ENCODE measurements at places on chromosomes 3 and 15.
A peak's percentile ranks its signal among the peaks of the same experiment; 100 is the strongest.

DNA sequence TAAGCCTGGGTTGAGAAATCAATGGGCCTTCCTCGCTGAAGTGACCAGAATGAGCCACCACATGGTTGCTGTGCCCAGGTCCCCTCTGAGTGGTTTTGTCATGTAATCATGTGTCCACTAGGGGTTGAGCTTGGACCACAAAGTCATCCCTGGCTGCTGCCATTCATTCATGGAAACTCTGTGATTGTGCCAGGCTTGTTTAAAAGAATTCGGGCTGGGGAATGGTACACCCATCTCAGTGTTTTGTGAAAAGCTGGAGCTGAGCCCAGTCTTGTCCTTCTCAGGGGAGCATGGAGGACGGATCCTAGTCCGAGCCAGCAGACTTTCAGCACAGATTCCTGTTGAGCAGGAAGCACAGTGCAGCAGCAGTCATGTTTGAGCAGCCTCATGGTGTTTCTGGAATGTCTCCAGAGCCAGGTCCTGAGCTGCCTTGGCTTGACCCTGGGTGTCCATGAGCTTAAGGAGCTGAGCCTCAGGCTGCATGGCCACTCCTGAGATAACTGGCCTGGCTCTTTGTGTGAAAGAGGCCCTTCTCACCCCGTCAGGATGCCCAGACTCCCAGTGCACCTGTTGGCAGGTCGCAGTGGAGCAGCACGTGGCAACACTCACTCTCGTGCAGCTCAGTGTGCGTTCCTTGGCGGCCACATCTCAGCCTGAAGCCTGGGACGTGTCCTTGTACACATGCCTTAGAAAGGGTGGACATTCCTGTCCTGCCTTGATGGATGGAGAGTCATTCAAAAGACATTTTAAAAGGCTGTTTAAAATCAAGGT lies 260.3 kb upstream of the TPM1 start:
- no peaks in the 10 kb centered on the region for H3K36me3 ChIP-seq
- no peak overlapping the region for H3K4me3 ChIP-seq
- peaks cover 11% of the 10 kb centered on the region for H3K4me1 ChIP-seq
- H3K27me3 ChIP-seq, result no peaks in the 10 kb centered on the region

DNA sequence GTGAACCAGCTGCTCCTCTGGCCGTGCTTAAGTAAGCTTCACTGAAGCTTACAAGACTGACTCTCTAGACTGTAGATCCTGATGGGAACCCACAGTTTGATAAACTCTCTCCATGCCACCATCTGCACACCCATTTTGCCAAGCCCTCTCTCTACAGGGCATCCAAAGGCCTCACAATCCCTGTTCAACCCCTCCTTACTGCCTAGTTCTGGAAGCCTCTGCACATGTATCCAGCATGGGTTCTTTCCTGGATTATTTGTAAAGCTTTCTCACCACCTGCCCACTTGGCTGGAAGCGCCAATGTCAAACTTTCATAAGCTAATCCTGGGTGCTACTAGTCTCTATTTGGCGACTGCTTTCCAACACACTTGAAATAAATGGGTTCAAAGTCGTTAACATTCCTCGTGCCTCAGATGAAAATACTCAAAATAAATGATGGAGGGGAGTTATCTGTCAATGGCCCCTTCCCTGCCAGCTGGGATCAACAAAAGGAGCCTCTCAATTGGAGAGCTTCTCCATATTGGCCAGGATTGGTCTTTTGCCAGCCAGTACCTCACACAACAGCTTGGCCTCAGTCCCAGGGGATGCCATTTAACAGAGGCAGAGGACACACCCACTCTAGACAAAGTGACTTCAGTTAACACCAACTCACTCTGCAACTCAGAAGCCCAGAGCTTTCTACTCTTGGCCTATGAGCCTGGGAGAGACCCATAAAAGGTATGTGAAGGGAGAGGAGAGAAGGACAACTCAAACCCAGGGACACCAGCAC lies 48.1 kb downstream of the SH3BP5 start:
- H3K4me1 ChIP-seq, result no peaks in the 10 kb centered on the region
- no peak for DNase-seq

DNA sequence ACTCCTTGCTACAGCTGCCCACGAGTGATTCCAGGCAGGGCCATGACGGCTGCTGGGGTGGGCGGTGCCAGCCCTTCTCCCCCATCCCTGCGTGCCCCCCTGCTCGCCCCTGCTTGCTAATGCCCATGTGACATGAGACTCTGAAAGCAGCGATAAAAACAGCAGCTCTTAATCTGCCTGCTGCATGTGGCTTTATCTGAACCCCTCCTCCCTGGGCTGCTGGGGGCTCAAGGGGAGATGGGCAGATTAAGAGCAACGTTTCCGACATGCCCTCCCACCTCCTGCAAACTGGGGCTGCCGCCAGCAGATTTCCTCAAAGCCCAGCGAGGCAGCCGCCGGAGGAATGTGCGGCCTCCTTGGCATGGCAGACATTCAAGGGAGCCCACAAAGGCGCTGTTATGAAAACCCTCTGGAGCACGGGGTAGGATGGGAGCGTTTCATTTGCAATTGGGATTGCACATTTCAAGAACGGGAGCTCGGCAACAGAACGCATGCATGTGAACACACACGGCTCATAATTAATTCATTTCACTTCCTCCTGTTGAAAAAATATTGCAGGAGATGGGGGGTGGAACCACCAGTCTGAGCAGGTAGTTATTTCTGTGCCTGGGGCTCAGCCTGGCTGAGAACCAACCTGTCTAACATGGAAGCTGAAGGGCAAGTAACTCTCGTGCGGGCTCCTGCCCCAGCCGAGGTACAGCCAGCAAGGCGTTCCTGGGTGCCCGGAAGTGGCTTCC lies 504.2 kb upstream of the PROK2 start:
- H3K27ac ChIP-seq, result no peak overlapping the region
- H3K4me3 ChIP-seq, result no peak overlapping the region
- DNase-seq, result no peak
- no peaks in the 10 kb centered on the region for H3K36me3 ChIP-seq

DNA sequence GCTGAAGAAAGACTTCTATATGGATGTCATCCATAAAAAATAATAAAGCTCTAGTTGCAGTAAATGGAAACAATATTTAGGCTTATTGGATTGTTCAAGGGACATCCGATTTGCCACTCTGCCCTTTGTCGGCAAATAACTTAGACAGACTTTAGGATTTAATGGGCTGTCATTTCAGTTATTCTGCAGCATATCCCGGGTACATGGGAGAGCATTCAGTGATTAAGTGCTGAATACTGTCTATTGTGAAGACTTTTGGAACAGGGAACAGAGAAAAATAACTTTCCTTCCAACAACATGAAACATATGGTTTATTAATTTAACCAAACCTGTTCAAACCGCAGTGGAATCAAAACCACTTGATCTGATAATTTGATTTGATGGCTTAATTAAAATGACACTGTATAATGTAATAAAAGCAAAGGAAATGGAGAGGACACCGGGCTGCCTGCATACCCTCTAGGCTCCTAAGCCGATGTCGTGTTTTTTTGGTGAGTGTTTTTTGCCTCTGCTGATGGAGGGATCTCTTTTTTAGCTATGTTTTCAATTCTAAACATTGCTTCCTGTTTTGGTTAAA lies 199.3 kb downstream of the FEZF2 start:
- H3K27ac ChIP-seq, result no peak overlapping the region
- peaks cover 17% of the 10 kb centered on the region for H3K4me1 ChIP-seq
- DNase-seq, result no peak
- H3K36me3 ChIP-seq, result peaks cover 17% of the 10 kb centered on the region

DNA sequence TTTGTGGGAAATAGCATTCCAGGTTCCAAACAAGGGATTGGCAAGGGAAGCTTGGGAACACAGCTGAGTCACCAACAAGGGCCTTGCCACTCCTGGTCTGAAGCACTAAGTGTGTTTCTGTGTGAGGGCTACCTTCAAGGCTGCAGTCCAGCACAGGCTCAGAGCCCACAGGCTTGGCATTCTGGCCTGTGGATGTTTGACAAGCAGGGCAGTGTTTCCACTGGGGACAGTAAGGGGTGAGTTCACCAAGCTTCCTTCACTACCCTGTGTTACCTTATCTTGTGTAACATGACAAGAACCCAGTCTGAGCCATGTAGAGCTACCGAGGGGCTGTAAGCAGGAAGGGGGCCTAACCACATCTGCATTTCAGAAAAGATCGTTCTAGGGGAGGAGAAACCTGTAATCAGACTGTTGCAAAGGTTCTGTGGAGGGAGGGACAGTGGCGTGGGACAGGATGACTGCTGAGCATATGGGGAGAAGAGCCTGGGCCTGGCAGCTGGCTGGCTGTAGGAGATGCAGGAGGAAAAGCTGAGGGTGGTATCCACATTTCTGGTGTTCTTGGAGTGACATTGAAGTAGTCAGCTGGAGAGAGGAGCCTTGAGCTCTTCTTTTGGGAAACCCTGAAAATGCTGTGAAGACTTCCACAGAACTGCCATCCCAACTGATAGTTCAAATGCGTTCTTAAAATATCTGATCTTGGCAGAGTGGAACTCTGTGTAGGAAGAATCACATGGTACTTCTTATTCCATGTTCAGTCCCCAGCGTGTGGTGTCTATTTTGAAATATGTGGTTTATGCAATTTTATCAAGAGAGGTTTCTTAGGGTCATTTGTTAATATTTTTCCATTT lies 61.3 kb downstream of the CTDSPL start:
- peak overlapping the region; percentile 20 for H3K27ac ChIP-seq
- H3K27me3 ChIP-seq, result no peaks in the 10 kb centered on the region
- DNase-seq, result no peak
- peaks cover 53% of the 10 kb centered on the region for H3K4me1 ChIP-seq
- peaks cover 7% of the 10 kb centered on the region for H3K36me3 ChIP-seq
- H3K4me3 ChIP-seq, result no peak overlapping the region

DNA sequence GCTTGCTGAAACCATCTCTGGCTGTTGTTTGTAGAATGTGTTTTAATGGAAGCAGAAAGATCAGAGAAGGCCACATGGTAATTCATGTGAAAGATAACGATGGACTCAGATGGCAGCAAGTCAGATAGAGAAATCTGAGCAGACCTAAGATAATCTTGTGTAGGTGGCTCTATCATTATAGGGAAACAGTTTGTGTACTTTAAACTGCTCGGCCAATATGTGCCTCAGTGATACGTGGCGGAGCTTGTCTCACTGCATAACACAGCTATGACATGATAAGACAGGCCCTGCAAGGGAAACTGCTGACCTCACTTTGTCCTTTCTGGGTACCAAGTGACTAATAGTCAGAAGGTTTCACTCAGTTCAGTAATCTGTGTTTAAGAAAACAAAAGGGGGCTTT lies 51.0 kb downstream of the MME start:
- H3K27ac ChIP-seq, result no peak overlapping the region
- no peaks in the 10 kb centered on the region for H3K36me3 ChIP-seq
- no peak for DNase-seq
- H3K4me1 ChIP-seq, result no peaks in the 10 kb centered on the region
- H3K27me3 ChIP-seq, result peaks cover 2% of the 10 kb centered on the region

- no peaks in the 10 kb centered on the region for H3K36me3 ChIP-seq
- peak overlapping the region; percentile 20 for H3K27ac ChIP-seq
- DNase-seq, result no peak
- no peaks in the 10 kb centered on the region for H3K27me3 ChIP-seq
- H3K4me3 ChIP-seq, result peak overlapping the region; percentile 28
- peaks cover 15% of the 10 kb centered on the region for H3K4me1 ChIP-seq
These were observed 446.6 kb upstream of the BCHE start for GRCh38 chr3:166283840-166284239.

- no peak for DNase-seq
- H3K4me1 ChIP-seq, result peaks cover 19% of the 10 kb centered on the region
- no peak overlapping the region for H3K4me3 ChIP-seq
These were observed 29.6 kb upstream of the FNDC3B start for GRCh38 chr3:172009803-172010202.

GRCh38 chr3:24299246-24299805 lies 195.3 kb downstream of the THRB start:
- no peak for DNase-seq
- no peak overlapping the region for H3K4me3 ChIP-seq
- no peak overlapping the region for H3K27ac ChIP-seq
- no peaks in the 10 kb centered on the region for H3K27me3 ChIP-seq

- no peak for DNase-seq
- H3K4me3 ChIP-seq, result no peak overlapping the region
- no peaks in the 10 kb centered on the region for H3K36me3 ChIP-seq
- no peaks in the 10 kb centered on the region for H3K4me1 ChIP-seq
- no peak overlapping the region for H3K27ac ChIP-seq
- no peaks in the 10 kb centered on the region for H3K27me3 ChIP-seq
These were observed 440.8 kb upstream of the GBE1 start for GRCh38 chr3:82202269-82202668.

DNA sequence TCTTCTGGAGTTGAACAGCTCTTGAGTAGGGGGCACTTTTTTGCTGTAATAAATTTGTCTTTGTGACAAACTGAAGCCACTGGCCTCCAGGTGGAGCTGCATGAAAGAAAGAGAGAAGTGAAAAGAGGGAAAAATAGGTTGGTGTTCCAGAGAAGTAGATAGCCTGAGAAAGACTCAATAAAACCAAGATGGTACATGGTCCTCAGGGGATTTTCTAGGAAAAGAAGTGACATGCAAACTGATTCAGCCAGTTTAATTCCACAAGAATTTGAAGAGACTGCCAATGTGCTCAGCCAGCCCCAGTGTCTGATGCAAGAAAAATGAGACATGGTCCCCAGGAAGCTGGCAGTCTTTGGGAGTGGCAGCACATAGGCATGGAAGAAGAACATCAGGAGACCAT lies 152.7 kb downstream of the CD47 start:
- H3K27ac ChIP-seq, result no peak overlapping the region
- peaks cover 8% of the 10 kb centered on the region for H3K4me1 ChIP-seq
- H3K27me3 ChIP-seq, result no peaks in the 10 kb centered on the region

DNA sequence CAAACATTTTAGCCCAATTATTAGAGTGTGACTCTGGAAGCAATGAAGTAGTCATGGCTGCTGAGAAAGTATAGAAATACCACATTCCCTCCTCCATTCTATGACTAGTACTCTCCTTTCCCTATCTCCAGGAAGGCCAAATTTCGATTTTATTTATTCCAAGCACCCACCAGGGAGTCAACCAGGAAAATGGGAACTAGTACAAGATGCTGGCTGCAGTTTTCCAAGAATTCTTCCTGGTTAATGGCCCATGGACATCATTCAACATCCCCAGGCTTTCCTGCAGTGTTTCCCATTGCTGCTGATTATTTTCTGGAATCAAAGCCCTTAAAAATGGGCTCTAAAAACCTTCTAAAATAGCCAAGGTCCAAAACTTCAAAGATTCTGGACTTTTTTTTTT lies 247.9 kb upstream of the STT3B start:
- no peak overlapping the region for H3K27ac ChIP-seq
- peaks cover 33% of the 10 kb centered on the region for H3K4me1 ChIP-seq
- no peaks in the 10 kb centered on the region for H3K36me3 ChIP-seq
- no peak for DNase-seq

- no peak overlapping the region for H3K4me3 ChIP-seq
- peaks cover 3% of the 10 kb centered on the region for H3K36me3 ChIP-seq
- no peak overlapping the region for H3K27ac ChIP-seq
- no peaks in the 10 kb centered on the region for H3K27me3 ChIP-seq
These were observed 62.4 kb downstream of the GASK1A start for GRCh38 chr3:43041517-43041916.

- H3K4me3 ChIP-seq, result no peak overlapping the region
- H3K27me3 ChIP-seq, result no peaks in the 10 kb centered on the region
- no peak overlapping the region for H3K27ac ChIP-seq
- no peak for DNase-seq
These were observed 42.2 kb downstream of the CD200 start for GRCh38 chr3:112375117-112375516.
